NCI-H2081 (cell line): ENCODE measurements at places on chromosomes 5 and 9.

DNA sequence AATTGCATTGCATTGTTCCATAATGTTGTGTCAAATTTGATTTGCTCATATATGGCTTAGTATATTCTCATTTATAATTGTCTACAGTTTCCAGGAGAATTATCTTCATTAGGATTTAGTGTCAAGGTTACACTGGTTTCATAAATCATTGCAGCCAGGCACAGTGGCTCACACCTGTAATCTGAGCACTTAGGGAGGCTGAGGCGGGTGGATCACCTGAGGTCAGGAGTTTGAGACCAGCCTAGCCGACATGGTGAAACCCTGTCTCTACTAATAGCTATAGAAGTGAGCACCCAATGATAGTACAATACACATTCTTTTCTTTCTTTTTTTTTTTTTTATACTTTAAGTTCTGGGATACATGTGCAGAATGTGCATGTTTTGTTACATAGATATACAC, 282.5 kb downstream of the KIAA0825 start:
- DNase-seq: no peak

- no peak for DNase-seq
These were observed 55.5 kb upstream of the STC2 start for GRCh38 chr5:173383711-173384110.

GRCh38 chr5:67098656-67099055, 97.9 kb downstream of the CD180 start:
- no peak for DNase-seq

DNA sequence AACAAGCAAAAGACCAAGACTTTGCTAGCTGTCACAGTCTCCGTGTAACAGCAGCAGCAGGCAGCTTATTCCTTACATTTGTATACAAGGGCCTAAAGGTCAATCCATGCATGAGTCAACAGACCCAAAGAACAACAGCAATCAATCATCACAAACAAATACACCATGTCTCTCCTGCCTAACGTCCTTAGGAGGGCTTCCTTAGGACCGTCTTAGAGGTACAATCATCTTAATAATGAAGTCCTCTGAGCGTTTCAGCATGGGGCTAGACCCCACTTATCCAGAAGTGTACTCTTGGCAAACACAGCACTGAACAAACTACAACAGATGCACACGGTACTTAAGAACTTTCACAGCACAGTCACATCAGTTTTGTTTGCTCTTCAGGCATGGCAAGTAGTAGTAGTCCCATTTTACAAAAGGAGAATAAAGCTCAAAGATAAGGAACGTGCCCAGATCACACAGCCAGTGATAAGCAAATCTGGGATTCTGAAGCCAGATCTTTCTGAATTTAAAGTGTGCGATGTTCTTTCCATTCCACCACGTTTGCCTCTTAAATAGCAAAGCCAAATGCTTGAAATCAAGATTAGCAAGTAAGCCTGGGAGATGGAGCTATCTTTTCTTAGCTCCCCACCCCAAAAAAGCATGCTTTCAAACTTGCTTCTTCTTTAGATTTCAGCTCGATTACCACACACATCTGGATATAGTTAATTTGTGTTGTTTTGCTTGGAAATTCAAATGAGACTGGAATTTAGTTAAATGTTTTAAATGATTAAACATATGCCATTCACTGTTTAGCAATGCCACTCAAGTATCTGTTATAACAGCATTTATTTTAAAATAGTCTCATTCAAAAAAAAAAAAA, 24.2 kb downstream of the PSMB7 start:
- DNase-seq: no peak

DNA sequence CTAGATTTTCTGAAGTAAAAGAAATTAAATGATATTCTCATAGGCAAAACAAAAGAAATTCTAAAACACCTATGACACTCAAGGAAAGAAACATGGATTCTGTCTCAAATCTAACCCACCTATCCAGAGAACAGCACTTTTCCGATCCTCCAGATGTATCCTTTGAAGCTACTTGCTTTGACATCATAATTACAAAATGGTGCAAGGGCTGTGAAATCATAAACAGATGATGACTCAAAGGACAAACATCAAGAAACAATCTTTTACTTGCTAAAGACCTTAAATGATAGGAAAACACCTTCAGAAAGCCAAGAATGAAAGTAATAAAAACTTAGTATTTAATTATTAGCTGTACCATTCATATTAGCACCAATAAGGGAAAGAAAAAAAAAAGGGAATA, 202.6 kb downstream of the DENND1A start:
- DNase-seq: no peak

- DNase-seq: no peak
These were observed 32.1 kb downstream of the COL15A1 start for GRCh38 chr9:98975838-98976237.

GRCh38 chr5:109739741-109740728, 50.3 kb downstream of the MAN2A1 start:
- DNase-seq: no peak

GRCh38 chr9:23849379-23850035, 23.5 kb upstream of the ELAVL2 start:
- peak; percentile 39 for DNase-seq

DNA sequence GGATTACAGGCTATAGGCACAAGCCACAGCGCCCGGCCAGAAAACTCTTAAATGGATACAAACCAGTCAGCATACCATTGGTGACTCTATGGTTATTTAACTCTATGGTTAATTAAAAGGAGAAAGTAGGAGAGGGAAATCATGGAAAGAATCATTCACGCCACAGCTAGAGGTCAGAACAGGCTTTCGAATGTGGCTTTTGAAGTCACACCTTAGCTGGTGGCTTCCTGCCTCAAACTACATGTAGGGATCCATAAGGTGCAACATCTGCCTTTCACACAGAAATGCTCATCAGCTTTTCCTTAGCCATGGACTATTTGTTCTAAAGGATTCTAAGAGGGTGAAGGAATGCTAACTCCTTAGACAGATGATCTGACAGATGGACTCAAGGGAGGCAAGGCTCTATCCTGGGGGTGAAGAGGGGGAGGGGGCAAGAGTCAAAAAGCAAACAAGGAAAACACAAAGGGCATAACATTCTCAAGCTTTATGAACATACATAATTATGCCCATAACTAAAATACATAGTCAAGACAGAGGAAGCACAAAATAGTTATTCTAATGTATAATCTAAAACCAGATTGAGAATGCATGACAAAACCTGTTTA, 130.9 kb downstream of the EFNA5 start:
- no peak for DNase-seq

DNA sequence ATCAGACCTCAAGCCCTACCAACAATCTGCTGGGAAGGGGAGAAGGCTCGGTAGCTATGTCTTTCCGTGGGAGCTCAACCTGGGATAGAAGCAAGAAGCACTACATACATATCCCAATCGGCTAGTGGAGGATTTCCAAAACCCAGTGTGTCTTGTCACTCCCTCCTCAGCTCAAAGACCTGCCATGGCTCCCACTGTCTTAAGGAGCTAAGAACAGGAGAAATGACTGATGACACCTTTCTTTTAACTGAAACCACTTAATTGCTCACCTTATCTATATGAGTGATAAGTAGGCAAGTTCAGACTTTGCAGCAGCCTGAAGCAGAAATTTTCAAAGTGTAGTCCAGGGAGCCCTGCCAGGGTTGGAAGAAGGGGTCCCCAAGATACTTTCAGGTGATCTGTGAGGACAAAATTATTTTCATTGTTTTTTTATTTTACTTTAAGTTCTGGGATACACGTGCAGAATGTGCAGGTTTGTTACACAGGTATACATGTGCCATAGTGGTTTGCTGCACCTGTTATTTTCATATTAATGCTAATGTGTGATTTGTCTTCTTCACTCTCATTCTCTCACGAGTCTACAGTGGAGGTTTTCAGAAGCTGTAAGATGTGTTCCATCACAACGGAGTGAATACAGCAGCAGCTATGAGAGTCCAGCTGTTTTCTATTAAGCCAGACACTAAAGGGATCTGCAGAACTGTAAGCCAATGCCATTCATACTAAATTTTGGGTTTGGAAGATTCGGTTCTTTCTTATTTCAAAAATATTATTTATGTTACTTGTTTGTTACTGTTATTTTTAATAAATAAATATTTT, 41.4 kb downstream of the PAX5 start:
- DNase-seq: no peak

- no peak for DNase-seq
These were observed 363 bp downstream of the ZNF454 start for GRCh38 chr5:178941361-178941760.

DNA sequence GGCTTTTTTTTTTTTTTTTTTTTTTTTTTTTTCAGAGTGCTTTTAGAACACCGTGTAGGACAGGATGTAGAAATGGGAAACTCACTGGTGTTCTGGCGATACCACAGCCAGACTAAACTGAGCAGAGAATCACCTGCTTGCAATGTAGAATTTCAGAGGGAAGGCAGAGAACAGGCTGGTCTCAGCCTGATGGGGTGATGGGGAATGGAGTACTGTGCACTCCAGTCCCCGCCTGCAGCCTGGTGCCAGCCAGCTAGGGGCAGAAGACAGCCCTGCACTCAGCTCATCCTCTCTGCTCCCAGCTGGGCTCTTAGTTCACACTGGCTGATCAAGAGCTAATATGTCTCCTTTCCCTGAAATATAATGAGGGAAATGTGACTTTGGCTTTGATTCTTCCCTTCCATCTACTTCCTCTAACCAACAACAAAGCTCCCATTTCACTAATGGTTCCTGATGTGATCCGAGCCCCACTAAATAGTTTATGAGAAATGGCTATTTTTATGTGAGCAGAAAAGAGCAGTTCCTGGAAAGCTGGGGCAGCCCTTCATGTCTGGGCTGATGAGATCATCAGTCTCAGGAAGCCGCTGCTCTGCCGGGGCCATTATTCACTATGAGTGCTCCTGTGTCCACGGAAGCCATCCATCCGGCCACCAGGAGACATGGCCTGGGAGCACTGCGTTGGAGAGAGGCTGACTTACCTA, 209.7 kb downstream of the GADD45G start:
- DNase-seq: no peak

DNA sequence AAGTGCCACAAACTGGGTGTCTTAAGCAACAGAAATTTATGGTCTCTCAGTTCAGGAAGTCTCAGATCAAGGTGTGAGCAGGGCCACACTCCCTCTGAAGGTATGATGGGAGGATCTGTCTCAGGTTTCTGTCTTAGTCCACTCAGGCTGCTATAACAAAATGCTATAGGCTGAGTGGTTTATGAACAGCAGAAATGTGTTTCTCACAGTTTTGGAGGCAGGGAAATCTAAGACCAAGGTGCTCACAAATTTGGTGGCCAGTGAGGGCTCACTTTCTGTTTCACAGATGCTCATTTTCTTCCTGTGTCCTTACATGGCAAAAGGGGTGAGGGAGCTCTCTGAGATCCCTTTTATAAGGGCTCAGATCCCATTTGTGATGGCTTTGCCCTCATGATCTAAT, 281.4 kb downstream of the CWC27 start:
- no peak for DNase-seq

DNA sequence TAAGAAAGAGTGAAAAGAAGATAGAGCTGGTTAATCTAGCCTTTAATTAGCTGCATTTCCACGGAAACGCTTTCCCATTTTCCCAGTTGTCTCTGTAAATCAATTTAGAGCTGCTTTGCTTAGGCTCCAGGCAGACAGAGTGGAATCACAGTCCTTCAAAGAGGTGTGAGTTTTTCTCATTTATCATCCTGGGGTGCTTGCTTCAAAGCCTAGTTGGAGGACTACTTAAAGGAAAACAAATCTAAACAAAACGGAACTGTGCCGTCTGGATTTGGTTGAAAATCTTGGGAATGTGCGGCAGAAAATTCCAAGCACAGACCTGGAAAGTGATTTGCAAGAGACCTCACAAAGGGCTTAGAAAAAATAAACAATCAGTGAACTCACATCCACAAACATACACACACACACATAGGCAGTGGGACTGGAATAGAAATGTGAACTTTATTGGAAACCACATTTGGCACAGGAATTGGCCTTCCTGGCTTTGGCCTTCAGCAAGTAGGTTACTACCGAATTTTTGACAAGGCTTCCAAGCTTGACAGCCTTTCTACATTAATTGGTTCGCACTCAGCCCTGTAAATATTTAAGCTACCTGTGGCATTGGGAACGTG, 235.2 kb upstream of the SLC24A2 start:
- DNase-seq: no peak

GRCh38 chr9:34994260-34994899, 4.8 kb downstream of the DNAJB5 start:
- peak; percentile 73 for DNase-seq

GRCh38 chr9:137907776-137908175, 30.2 kb downstream of the CACNA1B start:
- no peak for DNase-seq

DNA sequence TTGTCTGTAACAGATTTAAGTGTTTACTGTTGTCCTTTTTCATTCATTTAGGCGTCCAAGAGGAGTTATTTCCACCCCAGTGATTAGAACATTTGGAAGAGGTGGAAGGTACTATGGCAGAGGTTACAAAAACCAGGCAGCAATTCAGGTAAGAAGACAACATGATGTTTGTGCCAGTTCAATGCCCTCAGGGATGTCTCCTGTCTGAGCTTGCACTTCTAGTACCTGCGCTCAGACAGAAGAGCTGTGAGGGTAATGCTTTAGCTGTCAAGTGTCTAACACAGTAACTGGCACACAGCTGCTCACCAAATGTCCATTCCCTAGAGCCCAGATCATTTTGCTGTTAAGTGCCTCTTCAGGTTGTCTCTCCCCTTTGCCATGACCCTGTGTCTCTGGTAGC, 14.2 kb upstream of the PHF2 start:
- DNase-seq: no peak

DNA sequence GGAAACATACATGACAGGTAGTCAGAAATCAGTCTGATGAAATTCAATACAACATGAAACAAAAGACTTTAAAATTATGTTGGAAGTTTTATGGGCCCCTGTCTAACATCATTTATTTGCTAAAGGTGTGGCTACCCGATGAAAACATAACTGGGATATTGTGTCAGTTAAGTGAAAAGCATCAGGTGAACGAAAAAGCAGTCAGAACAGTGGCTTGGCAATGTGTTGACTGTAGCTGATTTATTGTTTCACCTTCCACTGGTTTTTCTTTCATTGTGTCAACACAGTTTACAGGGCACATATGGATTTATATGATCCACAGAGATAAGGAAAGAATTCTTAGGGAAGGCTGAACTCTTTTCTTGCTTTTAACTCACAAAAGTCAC, 429.6 kb upstream of the ZNF608 start:
- DNase-seq: peak; percentile 11

DNA sequence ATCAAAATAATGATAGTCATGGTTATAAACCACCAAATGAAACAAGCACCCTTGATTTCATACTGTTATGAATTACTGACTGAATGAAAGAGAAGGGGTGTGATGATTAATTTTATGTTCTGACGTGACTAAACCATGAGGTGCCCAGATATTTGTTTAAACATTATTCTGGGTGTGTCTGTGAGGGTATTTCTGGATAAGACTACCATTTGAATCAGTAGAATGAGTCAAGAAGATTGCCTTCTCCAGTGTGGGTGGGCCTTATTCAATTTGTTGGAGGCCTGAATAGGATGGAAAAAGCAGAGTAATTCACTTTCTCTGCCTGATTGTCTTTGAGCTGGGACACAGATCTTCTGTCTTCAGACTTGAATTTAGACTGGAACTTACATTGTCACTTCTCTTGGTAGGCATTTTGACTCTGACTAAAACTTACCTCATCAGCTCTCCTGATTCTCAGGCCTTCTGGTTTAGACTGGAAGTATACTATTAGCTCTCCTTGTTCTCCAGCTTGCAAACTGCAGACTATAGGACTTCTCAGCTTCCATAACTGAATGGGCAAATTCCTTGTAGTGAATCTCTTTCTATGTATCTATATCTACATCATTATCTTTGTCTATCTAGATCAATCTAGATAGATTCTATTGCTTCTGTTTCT, 321.9 kb upstream of the TARS1 start:
- DNase-seq: no peak
